HFF-Myc (cell line): ENCODE measurements at places on chromosomes 6 and 20.
A peak's percentile ranks its signal among the peaks of the same experiment; 100 is the strongest.

DNA sequence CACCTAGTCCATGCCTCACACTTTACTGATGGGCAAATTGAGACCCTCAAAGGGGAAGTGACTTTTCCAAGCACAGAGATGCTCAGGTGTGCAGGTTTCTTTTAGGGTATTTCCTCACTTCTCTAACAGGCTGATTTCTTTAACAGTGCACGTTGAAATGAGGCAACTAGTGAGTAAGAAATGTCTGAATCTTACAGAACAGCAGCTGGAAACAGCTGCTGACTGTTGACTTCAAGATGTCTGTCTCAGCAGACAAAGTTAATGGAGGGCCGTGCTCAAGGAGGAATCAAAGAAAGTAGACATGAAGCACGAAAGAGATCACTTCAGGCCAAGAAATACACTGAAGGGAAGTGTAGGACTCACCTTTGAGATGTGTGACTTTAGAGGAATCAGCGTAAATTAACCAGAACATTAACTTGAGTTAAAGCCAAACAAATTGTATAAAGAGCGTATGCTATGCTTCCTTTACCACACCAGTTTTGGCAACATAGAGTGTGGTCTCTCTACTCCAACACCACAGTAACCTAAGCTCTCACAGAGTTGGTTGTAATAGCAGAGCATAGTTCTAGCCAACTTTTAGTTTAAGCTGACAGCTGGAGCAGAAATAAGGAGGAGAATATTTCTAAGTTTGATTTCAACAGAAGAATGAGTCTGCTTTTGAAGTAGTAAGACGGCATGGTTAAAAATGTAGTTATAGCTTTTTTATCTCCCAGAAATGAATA, 60.9 kb downstream of the SAMD3 start:
- DNase-seq = no peak

- no peak for DNase-seq
These were observed 7.2 kb downstream of the TGM2 start for GRCh38 chr20:38157635-38158495.

DNA sequence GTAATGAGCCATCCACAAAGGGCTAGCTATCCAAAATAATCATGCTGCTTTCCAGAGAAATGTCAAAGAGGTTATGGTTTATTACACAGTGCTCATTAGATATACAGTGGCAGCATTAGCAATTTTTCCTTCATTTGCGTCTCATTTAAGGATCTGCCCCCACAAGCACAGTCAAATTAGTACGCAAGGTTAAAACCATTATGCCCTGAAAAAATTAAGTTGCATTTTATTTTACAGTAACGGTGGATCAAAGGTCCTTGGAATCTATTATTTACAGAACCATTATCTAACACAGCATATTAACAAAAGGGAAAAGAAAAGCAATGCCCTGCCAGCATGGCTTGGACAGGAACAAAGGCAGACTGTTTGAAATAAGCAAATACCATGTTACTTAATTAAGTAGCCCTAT, 144.8 kb downstream of the PDSS2 start:
- no peak for DNase-seq

DNA sequence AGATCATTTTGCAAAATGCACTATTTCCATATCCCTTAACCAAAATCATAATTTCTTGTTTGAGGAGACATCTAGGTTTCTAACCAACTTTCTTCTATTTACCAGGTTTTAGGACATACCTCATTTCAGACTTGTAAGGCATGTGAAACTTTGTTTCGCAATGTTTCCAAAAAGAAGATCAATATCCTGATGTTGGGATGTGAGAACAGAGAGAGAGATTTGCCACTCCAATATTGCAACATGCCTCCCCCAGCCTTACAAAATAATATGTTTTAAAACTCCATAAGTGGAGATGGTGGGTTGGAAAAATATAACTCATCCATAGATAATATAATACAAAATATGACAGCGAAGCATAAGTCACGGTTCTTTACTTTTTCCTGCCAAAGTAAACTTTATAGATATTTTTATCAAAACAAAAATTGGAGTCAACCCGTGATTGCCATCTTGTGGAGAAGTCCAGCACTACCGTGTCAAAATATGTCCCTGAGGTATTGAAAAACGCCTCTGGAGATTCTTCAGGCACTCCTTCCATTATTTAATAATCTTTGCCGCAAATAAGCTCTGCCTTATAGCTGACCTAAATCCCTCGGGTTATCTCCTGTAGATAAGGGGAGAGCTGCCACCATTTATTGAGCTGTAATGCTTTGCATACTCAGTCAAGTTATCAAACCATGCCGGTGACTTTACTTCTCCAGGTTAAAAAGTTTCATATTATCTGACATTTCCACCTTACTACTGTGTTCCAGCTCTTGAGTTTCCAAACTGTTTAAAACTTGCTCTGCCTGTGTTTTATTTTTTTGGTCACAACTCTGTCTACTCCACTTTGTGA, 534.2 kb downstream of the HACE1 start:
- DNase-seq = peak; percentile 6

GRCh38 chr6:119308991-119309657, 40.4 kb downstream of the MAN1A1 start:
- no peak for DNase-seq

GRCh38 chr6:35449287-35449881, 2.8 kb upstream of the FANCE start:
- DNase-seq = no peak

DNA sequence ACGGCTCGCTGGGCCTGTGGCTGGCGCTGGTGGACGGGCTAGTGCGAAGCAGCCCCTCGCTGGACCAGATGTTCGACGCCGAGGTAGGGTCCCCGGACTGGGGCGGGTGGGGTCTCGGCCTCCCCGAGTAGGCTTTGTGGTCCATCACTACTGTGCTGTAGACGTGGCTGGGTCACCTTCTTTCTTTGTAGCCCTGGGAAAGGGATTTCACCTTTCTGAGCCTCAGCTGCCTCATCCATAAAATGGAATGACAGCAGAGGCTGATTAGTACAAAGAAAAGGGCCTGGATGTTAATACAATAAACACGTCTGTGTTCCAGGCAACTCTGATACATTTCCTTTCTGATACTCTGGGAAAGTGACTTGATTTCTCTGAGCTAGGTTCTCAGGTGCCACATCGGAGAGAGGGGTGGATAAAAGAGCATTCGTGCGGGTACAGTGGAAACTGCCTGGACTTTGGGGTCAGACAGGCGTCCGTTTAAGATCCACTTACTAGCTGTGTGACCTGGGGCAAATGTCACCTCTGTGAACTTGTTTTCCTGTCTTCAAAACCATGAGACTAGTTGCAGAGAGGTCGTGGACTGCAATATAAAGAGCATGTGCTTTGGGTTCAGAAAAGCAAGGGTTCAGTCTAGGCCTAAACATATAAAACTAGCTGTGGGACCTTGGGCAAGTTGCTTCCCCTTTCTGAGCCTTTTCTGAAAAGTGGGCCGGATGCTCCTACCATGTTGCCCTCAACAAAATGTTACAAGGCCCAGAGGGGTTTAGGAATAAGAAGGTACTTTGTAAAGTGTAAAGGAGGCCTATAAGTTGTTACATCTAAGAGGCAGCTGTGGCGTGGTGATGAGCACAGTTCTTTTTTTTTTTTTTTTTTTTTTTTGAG, 896 bp downstream of the SYS1 start:
- DNase-seq = no peak

GRCh38 chr6:139161169-139161568, 26.3 kb downstream of the HECA start:
- DNase-seq = no peak
